ENCODE measurements at places on chromosomes 7 and 10.

DNA sequence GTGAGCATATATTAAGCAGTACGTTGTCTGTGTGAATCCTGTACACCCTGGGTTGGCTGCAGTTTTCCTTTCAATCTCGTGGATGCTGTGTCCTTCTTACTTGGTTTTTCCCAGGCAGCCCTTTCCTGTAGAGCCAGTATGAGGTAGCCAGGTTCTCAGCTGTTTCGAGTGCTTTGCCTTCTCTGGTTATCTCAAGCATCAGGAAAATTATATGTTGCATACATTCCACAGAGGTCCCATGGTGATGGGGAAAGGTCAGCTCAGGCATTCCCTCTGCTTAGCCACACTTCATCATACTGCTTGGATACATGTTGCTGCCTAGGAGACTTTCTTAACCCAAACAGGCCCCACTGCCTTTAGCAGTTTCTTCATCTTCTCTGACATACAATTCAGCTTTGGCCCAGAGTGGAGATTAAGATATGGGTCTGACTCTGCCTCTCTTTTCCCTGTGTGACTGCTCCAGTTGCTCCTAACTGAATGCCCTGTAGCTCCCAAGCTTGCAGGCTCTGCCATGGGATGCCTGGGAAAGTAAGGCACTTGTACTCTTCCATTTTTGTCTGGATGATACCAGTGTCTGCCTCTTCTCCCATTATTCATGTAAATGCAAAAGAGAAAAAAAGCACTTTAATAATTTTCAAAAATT lies 11.3 kb downstream of the GNAI1 start:
- no peak for DNase-seq

- no peak for DNase-seq
These were observed 237.7 kb downstream of the WDR37 start for GRCh38 chr10:1293636-1294435.

DNA sequence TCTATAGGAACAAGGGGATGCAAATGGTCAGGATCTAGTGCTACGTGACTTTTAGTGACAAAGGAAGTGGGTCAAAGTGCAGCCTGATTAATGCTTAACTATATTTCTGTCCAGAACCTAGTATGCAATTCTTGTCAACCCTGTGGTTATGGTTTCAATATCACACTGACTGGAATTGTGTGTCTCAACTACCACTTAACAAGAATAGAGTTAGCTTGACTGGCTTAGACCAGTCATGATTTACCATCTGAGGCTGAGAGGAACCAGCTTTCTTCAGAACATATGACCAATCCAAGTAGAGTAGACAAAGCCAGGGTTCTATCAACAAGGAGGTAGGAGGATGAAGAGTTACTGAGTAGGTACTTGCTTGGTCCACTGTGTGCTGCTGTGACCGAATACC lies 54.4 kb downstream of the MYPN start:
- DNase-seq: no peak

DNA sequence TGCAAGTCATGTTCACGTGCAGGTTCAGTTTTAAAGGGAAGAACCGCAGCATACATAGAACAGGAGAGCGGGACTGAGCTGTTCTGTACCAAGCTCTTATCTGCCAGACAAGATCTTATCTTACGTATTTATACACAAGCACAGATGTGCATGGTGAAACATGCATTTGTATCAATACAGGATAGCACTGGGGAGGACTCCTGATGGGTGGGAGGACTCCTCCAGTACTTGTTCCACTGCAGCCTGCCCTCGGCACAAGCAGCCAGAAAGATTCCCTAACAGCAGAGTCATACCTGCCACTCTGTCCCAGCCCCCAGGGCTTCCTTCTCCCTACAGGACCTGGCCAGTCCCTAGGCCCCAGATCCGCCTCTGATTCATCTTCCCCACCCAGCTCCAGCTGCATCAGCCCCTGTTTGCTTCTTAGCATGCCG lies 13.2 kb upstream of the PRKCQ start:
- DNase-seq: no peak

GRCh38 chr10:28054228-28054860 lies 55.5 kb upstream of the ODAD2 start:
- DNase-seq: peak; percentile 55

DNA sequence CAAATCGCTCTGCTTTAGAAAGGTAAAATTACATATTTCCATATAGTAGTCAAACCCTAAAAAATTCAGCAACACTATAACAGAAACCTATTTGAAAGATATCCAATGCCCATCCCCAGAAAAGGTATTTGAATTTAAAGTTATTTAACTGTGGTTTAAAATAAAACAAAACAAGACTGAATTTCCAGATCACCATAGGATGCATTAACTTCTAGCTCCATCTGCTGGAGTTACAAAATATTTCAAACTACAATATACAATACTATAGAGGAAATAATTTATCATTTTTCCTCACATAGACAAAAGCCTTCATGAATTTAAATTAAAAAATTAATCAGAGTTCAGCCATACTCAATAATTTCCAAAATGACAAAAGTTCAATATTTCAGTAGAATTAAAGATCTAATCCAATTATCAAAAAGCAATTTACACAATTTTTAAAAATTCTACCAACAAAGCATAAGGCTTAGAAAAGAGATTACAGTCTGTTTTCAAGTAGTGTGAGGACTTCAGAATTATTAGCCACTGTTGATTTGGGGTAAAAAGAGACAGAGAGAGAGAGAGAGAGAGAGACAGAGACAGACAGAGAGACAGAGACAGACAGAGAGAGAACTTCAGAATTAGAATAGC lies 75.9 kb downstream of the LMBR1 start:
- DNase-seq: peak; percentile 57

DNA sequence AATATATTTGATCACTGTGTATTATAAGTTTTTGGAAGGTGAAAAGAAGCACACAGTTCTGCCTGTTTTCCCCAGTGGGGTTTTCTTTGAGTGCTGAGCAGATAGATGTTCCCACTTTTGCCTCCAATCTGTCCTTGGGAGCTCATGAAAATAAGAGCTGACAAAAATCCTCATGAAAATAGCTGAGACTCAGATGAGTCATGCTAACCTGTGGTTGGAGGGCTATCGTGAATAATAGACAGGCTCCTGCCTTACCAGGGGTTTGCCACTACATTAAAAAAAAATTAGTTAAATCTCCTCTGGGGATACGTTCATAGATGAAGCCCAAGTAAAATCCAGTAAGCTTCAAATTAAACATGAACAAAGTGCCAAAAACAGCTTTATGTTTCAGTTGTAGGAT lies 10.9 kb upstream of the AOAH start:
- no peak for DNase-seq

- peak; percentile 68 for DNase-seq
These were observed 113.8 kb upstream of the PPP2R2D start for GRCh38 chr10:131786756-131787605.

DNA sequence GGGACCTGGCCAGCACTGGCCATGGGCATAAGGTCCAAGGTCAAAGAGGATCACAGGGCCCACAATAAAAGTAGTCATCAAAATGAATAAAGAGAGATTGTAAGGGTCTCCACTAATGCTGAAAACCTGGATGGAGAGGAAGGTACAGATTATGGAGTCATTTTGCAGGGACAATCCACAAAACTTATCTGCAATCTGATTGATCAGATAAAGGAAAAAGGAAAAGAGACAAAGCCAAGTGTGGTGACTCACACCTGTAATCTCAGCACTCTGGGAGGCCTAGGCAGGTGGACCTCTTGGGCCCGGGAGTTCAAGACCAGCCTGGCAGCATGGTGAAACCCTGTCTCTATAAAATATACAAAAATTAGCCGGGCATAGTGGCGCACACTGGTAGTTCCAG lies 174.0 kb downstream of the NPSR1 start:
- DNase-seq: no peak

GRCh38 chr10:14456218-14456869 lies 125.6 kb upstream of the FRMD4A start:
- no peak for DNase-seq

- DNase-seq: peak; percentile 38
These were observed 58.0 kb downstream of the LCOR start for GRCh38 chr10:96890172-96890513.

- no peak for DNase-seq
These were observed 194.1 kb downstream of the CREB5 start for GRCh38 chr7:28606421-28606820.

DNA sequence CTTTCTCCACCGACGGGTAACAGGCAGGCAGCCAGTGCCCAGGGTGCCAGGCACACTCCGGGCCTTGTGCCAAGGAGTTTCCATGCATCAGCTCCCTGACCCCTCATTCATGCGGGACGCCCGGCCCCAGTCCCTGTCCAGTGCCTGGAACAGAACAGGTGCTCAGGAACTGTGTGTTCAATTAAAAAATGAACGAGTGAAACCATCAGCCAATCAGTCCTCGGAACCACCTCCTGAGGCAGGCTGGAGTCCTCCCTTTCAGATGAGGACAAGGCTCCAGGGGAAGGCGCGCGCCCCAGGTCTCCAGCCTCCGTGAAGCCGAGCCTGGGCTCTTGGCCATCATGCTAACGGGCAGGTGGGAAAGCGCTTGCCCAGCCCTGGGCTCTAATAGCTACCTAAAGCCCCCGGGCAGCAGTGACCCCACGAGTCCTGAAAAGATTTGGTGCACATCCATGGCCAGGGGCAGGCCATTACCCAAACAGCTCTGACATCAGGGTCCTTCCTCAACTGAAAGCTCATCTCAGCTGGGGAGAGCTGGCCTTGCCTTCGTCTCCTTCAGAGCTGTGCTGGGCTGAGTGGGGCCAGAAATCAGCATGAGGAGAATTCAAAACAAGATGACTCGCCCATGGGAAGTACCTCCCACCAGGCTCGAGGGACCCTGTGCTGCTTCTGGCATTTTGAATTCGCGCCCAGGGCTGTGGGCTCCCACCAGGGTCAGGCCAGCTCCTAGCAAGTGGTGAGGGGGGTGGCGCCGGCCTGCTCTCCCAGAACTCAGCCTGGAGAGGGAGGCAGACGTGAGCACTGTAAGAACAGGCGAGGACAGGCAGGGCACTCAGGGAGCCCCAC lies 200.5 kb downstream of the MAD1L1 start:
- DNase-seq: no peak

- no peak for DNase-seq
These were observed 139.4 kb downstream of the ITGB8 start for GRCh38 chr7:20470082-20470481.

- peak; percentile 45 for DNase-seq
These were observed 30.4 kb downstream of the LEP start for GRCh38 chr7:128271471-128271941.

DNA sequence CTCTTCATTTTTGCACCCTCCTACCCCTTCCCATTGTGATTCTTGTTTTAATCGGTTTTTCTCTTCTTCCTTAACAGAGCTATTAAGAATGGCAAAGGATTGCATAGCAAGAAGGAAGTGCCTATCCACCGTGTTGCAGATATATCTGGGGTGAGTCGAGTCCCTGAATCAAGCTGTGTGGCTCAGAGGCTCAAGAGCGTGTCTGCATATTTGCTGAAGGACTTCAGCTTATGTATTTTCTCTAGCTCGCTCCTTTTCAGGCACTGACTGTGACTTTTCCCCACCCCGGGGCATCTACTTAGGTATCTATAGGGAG lies 126.6 kb downstream of the LRRC4 start:
- DNase-seq: peak; percentile 41

GRCh38 chr7:69708857-69709256 lies 110.6 kb downstream of the AUTS2 start:
- peak; percentile 4 for DNase-seq

- no peak for DNase-seq
These were observed 97.3 kb downstream of the GRB10 start for GRCh38 chr7:50685135-50686065.

DNA sequence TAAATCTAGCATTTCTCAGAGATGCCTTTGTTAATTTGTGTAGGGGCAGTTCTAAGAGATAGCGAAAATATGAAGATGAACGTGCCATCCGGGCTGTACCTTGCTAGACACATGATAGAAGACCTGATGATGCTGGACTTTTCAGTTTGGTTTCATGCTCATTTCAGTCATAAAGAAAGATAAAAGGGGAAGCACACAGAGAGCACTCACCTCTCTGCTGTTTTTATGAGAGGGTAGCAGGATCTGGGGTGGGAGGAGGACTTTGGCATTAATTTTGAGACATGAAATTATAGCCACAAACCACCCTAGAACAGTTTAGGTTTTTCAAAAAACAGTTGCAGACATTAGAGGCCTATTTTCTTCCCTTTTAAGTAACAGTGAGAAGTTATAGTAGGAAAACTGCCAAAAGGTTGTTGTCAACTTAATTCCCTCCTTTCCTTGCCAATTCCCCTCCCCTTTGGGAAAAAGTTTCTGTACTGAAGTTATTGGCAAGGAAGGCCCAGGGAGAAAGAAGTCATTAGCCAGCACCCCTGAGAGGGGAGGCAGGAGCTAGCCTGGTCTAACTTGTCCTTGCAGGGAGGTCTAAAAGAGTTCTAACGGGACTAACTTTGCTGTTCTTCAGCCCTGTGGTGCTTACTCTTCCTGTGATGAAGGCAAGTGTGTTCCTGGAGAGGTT lies 2.6 kb downstream of the ST7 start:
- no peak for DNase-seq

DNA sequence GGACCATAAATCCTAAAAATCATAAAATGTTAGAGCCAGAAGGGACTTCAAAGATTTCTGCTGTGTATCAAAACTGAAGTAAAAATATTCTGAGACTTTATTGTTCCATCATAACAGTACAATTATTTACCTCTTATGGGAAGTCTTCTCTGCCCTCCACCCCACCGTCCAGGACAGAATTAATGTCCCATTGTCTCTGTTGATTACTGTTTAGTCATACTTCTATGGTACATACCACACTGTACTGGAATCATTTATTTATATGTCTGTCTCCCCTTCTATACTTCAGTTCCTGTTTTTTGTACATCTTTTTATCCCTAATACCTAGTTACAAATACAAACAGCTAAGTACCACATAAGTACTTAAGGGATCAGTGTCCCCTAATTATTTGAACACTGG lies 91.4 kb upstream of the CAPZA2 start:
- no peak for DNase-seq

DNA sequence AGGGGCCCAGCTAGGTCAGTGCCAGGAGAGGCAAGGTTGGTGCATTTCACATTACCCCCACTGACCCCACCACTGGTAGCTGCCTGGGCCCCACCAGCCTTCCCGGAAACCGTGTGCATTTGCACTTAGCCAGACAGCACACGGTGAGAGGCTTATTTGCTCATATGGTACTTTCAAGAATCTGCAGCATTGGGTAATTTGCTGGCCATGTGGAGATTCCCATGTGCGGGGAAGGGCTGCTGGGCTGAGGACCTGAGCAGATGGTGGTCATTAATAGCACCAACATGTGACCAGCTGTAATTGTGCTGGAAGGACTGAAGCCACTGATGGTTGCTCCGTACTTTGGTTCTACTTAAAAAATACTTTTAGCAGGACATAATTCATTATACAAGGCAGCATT lies 323.8 kb downstream of the DPP6 start:
- no peak for DNase-seq

GRCh38 chr10:6039711-6040110 lies 22.5 kb downstream of the IL2RA start:
- no peak for DNase-seq

DNA sequence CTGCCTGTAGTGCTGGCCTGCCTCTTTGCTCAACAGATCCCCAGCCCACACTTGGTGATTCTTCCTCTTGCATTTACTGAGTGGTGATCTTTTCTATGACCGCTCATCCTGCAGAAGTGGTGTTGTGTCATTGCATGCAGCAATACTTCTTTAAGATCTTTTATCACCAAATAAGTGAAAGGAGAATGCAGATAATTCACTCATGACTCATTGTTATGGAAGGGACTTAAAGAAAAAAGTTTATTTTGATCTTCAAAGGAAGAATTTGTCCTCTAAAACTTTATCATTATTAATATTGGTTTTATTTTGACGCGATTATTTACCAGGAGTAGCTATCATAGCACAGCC lies 489.1 kb upstream of the CELF2 start:
- DNase-seq: peak; percentile 22
